ENCODE measurements at places on chromosomes 11 and 22.

DNA sequence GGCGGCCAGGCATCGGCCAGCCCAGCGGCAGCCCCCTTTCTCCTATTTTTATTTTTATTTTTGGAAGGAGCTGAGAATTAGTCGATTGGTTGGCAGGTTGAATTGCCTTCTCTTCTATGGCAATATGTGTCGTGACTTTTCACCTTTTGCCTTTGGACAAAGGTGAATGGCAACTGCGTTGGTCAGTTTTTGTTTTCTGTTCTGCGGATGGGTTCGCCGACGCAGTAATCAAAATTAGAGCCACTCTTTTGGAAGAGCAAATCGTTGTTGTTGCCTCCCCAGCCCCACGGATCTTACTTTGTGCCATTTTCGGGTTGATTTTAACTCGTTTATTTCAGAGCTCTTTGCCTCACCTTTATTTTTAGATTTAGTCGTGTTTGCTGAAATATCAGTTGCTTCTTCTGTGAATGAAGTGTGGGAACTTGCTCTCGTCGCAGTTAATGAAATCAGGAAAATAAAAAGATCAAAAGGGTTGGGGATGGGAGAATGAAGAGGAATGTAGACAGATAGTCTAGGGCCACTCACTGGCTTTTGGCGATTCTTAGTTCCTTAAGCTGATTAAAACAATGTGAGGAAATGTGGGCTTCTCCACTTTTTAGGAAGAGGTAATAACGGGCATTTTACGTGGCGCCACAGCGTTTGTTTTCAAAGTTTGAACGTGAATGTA lies 1.6 kb downstream of the CECR2 start:
- DNase-seq, result no peak

DNA sequence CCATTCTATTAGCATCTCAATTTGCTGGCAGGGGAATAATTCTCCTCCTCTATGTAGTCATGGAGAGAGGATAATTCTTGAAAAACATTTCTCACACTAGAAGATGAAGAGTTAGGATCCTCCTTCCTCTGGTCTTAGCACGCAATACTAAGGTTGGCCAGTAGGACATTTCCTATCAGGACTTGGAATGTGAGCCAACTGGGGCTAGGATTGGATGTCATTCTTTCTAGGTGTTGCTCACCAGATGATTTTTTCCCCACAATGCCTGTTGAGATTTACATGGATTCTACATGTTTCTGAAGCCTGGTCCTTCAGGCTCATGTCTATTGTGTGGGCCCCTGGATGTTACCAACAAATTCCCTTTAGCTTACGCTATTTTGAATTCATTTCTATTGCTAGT lies 28.0 kb downstream of the SLN start:
- DNase-seq, result no peak

DNA sequence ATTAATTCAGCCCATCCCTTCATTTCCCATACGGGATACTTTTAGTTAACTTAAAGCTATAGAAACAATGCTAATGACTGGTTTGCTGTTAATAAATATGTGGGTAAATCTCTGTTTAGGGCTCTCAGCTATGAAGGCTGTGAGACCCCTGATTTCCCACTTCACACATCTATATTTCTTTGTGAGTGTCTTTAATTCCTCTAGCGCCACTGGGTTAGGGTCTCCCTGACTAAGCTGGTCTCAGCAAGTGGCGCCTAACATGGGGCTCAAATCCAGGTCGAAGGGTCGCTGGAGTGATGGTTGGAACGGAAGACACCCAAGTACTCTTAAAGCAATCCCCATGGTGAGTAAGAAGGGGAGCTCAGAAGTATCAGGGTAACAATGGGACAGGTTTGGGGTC lies 14.4 kb upstream of the OOSP1 start:
- DNase-seq, result no peak

DNA sequence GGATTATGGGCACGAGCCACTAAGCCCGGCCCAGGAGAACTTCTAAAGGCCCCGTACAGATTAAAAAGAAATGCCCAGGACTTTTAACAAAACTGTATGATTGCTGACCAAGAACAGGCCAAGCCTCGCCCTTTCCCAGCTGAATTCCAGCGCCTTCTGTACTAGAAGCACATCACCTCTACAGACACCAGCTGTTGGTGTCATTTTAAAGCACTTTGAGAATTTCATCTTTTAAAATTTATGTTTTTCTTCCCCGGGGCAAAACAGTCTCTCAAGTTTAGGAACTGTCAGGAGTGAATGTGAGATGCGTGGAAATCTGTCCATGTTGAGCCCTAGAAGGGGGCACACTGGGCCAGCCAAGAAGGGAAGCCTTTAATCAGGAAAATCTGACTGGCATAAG lies 362.4 kb downstream of the LARGE1 start:
- DNase-seq, result no peak

- no peak for DNase-seq
These were observed 21.8 kb downstream of the NUMA1 start for GRCh38 chr11:72058416-72059034.

- DNase-seq, result no peak
These were observed 16.4 kb upstream of the KCTD14 start for GRCh38 chr11:78039391-78039918.

DNA sequence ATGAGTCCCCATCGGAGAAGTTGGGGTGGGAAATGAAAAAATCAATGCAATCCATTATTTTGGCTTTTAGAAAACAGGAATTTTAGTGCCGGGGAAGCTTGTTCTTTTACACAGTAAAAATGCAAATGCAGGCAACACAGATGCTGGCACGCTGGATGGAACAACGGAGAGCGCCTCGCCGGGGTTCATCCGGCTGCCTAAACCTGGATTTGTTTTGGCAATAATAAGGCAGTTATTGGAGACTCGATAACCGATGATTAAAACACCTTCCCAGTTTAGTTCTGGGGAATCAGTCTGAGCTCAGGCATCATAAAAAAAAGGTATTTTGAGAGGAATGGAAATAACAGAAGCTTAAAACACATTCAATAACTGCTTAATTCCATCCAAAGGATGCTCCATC lies 2.9 kb downstream of the DSCAML1 start:
- DNase-seq, result no peak

GRCh38 chr11:118625036-118625690 lies 17.7 kb downstream of the PHLDB1 start:
- no peak for DNase-seq

DNA sequence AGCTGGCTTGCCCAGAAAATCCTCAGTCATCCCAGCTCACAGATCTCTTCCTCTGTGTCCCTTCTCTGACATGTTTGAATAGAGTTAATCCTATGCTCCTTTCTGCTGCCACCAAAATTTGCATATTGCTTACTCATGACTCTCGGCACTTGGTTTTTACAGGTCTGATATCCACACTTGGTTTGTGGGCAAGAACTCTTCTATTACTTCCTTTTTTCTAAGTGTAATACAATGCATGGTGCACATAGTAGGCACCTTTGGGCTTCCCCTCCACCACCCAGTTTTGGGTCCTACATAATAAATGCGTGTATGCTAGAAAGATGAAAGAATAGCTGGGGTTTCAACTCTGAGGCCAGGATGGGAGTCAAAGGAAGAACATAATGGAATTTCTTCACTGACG lies 69.7 kb upstream of the GRK3 start:
- no peak for DNase-seq

DNA sequence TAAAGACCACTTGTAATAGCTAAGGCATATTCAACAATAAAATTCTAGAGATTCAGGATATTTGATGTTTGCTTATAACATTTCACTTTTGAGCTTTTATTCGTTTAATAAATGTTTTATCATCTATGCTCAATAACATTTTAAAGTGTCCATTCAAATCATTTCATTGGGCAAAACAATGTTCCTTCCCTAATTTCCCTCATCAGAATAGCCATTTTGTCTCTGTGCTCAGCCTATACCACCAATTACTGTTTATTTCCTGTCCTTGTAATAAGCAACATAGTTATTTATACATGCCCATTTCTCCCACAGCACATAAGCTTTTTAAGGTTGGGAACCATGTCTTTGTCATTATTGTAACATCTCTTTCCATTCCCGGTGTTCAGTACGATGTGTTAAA lies 1.3 kb upstream of the SC5D start:
- no peak for DNase-seq

DNA sequence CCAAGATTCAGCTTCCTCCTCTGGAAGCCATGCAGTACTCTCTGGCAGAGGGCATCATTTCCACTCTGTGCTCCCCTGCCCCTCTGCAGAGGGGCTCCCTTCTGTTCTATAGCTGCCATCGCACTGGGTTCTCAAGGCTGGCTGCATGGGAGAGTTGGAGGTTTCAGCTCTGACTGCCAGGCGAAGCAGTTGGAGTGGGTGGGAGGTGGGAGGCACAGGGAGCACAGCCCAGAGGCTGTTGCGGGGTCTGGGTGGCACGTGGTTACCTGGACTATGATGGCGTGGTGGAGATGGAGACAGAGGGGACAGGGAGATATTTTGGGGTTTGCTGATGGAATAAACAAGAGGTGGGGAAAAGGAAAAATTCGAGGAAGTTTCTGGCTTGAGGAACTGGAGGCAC lies 4.8 kb downstream of the PMM1 start:
- DNase-seq, result no peak

- DNase-seq, result no peak
These were observed 11.7 kb upstream of the CREB3L1 start for GRCh38 chr11:46265764-46266163.

DNA sequence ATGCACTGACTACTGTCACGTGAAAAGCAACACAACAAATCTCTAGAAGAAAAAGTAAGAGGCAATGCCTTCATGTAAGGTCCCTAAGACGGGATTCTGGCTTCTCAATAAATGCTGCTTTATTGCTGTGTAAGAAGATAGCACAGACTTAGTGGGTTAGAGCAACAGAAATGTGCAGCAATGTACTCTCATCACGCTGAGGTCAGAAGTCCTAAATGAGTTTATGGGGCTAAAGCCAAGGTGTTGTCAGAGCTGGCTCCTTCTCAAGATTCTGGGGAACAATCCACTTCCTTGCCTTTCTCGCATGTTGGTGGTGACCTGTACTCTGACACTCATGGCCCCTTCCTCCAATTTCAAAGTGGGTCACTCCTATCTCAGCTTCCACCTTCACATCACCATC lies 93.4 kb downstream of the SHANK2 start:
- no peak for DNase-seq

DNA sequence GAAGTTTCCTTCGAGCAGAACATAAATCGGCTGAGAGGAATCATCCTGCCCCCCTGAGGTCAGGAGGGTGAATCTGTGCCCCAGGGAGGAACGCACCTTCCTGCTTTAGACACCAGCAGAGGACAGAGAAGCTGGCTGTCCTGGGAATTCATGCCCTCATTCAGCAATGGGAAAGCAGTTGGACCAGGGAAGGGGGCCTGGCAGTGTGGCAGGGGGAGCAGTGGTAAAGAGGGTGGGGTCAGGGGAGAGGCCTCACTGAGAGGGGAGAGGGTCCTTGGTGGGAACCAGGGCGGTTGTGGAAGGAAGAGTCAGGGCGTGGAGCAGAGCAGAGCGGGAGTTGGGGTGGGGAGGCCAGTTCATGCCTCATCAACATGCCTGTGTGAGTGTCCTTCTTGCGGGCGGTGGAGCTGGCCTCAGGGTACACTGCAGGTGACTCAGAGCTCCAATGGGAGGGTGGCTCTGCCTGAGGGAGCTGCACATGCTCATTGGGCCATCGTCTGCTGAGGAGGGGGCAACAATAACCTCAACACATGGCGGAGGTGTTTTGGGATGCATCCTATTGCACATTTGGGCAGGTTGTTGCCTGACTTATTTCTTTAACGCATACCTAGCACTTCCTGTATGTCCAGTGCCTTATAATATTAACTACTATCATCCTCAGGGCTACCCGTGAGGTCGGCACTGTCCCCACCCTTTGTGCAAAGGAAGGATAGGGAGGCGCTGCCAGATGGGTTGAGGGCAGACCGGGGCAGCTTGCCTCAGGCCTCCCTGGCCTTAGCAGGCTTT lies 23.2 kb downstream of the MED15 start:
- DNase-seq, result no peak

Data from NT2/D1 (cell line).